ENCODE measurements at places on chromosomes 12 and 14. TPM values are rescaled to one million over a fixed set of nuclear protein-coding genes. Genes with fewer than 3 reads are reported as not detected.

ACACB gene
- total RNA-seq, result 122 TPM

DNA sequence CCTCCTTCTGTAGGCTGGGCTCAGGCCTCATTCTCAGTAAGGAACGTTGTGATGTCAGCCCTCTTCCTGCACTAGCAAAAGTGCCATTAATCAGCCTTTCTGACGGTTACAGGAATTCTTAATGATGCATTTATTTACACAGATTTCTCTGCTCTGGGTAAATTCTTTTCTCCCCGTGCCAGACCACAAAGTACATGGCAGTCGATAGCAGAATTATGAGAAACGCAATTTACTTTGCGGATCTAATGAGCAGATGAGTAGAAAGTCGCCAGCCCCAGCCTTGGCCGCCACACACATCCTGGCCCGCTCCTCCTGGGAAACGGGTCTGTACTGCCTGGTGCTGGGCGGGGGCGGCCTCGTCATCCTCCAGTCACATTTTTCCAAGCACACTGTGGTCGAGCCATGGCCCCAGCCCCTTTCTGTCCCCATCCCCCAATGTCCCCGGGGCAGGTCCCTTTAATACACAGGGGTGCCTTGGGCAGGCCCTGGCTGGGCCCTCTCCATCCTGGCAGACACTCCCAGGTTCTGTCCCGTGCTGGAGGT lies 25.9 kb downstream of the NOC4L start:
- no peak for DNase-seq

OR6C4 gene
- not detected for total RNA-seq

IKZF4 gene
- 5.6 TPM for total RNA-seq

- no peak for DNase-seq
These were observed 70.0 kb downstream of the PDE3A start for GRCh38 chr12:20438299-20438779.

DNA sequence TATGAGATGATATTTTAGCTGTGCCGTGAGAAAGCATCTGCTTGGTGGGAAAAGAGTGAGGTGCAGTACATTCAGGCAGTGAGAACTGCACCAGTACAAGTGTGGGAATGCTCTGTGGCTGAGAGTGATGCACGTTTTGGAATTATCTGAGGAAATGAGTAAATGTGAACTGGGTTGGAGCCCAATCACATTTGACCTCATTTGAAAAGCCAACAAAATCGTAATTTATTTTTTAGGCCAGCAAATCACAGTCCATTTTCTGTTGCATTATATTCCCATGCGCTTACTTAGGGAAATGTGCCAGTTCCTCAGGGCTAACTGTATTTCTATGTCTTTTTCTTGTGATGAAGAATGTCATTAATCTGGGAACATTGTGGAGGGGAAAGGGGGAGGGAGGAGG lies 77.3 kb downstream of the SNAPC1 start:
- DNase-seq, result no peak

GRCh38 chr12:106956048-106956578 lies 406 bp downstream of the TMEM263 start:
- peak; percentile 94 for DNase-seq

GRCh38 chr14:38001501-38001900 lies 206.2 kb upstream of the SSTR1 start:
- DNase-seq, result no peak

EID3 gene
- 17.9 TPM for total RNA-seq

DNA sequence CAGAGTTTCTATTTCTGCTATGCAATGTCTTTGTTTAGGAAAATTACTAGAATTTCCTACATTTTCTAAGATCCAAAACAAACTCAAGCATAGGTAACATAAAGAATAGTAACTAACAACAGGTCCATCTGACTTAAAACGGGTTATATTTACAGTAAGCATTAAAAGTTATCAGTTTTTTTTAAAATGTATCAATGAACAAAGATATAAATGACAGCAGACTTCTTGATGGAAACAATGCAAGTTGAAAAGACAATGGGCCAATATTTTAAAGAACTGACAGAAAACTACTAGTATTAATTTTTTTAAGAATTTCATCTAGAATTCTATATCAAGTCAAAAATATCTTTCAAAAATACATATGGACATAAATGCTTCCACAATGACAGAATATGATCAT lies 367.1 kb upstream of the MGAT4C start:
- DNase-seq, result no peak

DNA sequence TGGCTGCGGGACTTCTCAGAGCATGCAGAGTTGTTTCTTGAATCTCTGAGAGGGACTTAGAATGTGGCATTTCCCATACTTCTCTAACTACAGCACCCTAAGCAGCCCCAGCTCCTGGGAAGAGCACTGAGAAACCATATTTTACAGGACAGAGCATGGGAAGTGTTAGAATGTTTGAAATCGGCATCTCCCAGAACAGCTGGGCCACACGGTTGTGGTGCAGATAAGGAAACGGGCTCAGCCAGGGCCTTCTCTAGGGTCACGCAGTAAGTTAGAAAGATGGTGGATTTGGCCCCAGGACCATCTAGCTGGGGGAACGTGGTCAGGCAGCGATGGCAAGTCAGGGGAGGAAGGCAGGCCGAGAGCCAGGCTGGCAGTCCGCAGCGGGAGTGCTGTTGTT lies 10.5 kb upstream of the HHIPL1 start:
- no peak for DNase-seq

TEP1 gene
- total RNA-seq, result 50.2 TPM

DNA sequence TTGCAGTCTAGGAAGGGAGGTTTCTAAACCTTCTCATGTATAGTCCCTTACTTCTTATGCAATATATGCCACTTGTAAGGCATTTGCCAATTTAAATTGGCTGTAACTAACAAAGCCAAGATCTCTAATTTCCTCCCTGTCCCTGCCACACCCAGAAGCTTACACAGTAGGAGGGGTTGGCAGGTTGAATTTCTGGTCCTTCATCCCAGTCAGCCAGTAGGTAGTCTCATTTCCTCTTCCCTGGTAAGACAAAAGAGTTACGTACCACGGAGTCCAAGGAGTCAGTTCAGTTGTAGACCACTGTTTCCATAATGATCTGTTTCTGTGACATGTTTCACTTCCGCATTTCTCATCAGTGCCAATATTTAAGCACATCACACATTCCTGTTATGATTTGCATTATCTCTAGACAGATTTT lies 47.0 kb upstream of the PLBD1 start:
- DNase-seq, result no peak

GRCh38 chr12:56255671-56256070 lies 2.5 kb downstream of the ANKRD52 start:
- no peak for DNase-seq

DNA sequence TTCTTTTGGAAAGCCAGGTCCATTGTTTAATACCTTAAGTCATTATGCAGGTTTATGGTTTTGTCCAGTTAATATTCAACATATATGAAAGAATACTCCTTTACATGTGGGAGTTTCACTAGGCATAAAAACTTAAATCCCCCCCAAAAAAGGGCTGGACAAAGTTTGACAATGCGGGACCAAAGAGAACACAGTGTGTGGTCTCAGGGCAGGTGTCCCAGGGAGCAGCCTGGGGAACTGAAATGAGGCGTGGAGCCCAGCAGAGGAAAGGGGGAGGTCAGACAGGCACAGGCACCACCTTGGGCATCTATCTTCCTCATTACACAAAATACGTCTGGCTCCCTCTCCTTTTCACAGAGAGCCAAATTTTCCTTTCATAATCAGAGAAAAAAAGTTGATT lies 22.5 kb downstream of the PKP2 start:
- no peak for DNase-seq

DNA sequence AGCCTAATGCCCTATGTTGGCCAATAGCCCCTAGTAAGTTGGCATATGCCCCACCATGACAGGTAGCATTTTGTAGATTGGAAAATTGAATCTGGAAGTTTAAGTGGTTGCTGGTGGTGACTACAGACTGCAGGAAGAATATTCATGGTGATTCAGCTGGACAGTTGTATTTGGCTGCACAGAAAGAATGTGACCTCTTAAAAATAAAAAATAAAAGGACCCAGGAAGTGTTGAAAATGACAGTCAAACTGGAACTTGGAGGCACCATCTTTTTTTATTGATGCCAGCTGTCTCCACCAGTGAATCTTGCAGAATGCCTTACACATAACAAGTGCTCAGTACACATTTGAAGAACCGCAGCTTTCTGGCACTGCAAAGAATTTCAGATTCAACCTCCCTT lies 73.9 kb downstream of the PRMT8 start:
- DNase-seq, result no peak

GRCh38 chr12:75489613-75490210 lies 9.2 kb downstream of the GLIPR1 start:
- DNase-seq, result no peak

AKAP6 gene
- 14.0 TPM for total RNA-seq

GRCh38 chr12:66538970-66539369 lies 139.9 kb downstream of the GRIP1 start:
- no peak for DNase-seq
